ENCODE measurements at places on chromosomes 5 and 9. TPM values are rescaled to one million over a fixed set of nuclear protein-coding genes. Genes with fewer than 3 reads are reported as not detected.

DNA sequence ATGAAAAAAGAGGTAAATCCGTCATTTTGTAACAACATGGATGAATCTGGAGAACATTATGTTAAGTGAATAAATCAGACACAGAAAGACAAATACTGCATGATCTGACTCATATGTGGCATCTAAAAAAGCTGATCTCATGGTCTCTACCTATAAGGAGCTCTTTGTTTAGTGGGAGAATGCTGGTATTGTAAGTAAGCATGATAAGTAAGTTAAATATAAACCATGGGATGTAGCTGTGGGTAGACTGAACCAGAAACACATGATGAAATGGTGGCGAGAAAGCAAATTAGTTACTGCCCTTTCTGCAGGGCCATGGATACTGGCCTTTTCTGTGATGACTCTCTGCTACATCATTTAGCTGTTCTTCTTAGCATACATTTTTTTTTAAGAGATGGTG, 66.4 kb upstream of the RUSC2 start:
- no peak for DNase-seq

GRCh38 chr5:121628783-121629182, 222.9 kb upstream of the FTMT start:
- DNase-seq: no peak

GRCh38 chr9:77435688-77436087, 212.4 kb downstream of the GNA14 start:
- DNase-seq: no peak

DNA sequence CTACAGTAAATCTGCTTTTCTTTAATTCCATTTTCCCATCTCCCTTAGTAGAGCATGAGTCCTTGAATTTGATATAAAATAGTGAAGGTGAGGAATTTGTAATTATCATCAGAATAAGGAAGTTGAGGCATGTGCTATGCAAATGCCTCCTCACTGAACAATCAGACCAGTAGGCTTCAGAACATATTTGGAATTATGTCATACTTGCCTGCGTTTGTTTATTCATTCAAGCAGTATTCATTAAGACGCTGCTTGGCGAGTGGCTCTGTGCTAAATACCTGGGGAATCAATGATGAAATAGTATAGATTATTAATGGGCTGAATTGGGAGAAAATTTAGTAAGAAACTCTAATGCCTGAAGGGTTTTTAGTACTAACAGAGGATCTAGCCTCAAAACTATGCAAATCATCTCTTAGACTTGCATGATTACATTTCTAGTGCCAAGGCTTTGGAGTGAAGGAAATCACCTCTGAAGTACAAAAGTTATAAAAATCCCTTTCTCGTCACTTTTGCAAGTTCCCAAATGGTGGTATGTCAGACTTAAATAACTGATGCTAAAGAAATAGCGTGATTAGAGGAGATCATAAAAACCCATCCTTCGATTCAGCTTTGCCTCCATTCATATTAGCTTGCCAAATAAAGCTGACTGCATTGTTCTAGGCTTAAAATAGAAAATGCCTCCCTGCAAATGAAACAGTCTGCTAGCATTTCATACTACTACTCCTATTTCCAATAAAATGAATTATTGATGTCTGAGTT, 141.7 kb downstream of the PCSK5 start:
- no peak for DNase-seq

GRCh38 chr5:73305386-73305785, 132.4 kb downstream of the TMEM174 start:
- no peak for DNase-seq

DNA sequence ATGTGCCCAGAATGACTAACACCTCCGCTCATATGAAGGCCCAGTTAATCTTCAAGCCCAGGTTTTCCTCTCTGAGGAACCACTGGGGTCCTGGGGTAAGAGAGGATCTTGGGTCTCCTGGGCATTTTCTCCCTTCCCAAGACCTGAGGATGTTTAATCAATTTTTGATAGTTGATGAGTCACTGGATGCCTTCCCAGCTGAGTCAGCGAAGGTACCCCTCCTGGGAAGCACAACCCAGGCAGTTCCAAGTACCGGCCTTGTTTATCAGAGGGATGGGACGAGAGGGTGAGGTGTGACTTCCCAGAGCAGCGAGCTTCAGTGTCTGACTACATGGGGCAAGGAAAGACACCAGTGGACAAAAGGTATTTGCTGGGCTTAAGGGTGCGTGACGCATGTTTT, 119.6 kb upstream of the IL12B start:
- DNase-seq: no peak

DNA sequence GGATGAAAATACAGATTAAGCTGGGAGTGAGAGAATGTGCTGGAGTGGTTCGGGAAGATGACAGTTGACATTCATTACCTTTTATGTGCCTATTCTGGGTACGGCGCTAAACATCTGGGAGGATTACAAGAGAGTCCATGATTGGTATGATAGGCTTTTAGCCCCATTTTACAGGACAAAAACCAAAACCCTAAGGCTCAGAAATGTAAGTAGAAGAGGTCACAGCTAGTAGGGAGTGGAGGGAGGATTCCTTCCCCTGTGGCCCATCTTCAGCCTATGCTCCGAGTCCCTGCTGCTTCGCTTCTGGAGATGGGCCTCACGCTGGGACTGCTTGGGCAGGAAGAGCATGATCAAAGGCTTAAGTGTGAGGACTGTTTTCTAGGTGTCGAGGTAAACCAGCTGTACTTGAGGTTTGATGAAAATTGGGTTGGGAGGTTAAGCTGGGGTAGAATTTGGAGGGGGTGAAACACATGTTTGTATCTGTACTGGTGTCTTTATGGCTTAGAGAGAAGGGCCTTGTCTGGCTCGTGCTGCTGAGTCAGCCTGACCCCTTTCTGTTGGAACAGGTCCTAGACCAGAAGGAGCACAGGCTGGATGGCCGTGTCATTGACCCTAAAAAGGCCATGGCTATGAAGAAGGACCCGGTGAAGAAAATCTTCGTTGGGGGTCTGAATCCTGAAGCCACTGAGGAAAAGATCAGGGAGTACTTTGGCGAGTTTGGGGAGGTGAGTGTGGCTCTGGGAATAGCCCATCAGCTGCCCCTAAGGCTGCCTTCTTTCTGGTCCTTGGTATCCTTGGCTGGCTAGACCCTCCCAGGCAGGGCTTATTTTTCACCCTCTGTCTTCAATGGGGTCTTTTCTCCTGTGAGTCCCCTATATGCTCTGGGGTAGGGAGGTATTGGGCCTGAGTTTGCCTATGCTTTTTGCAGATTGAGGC, 2.1 kb downstream of the HNRNPAB start:
- no peak for DNase-seq

GRCh38 chr9:109238655-109239054, 71.6 kb upstream of the FRRS1L start:
- no peak for DNase-seq

DNA sequence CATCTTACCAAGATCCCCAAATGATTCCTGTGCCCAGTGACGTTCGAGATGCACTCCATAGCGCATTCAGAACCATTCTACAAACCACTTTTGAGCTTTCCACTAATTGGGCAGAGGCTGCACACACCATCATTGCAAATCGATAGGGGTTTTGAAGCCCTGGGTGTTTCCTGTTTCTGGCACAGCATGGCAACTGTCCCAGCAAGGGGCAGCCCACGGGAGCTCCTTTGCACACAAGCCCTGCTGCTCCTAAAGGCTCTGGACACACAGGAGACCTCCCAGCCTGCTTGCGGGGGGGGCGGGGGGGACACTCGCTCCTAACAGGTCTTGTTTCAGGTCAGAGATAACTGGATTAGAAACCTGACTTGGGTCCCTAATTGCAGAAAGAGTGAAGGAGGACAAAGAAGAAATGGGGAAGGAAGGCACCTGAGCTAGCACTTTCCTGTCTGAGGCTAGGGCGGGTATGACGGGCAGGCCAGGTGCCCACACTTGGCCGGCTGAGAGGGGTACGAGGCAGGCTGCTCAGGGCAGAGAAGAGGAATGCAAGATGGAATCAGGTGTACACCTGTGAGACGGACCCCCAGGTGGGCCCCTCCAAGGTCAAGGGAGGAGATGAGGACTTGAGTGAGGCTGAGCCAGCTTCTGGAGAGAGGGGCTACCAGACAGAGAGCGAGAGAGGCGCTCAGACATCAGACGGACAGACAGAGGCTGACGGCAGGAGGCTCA, 820 bp downstream of the FBP1 start:
- peak; percentile 71 for DNase-seq

The PTPRD gene
- total RNA-seq: 30.8 TPM

The TOR1B gene
- total RNA-seq: 26.0 TPM

The CTSL gene
- 146 TPM for total RNA-seq

The KIF20A gene
- total RNA-seq: 0.69 TPM

The RPL12 gene
- total RNA-seq: 1,020 TPM
